ENCODE measurements at places on chromosomes 3 and 15.

GRCh38 chr15:98609144-98609852 is 39.0 kb upstream of the IGF1R start:
- no peak for DNase-seq

GRCh38 chr3:78204977-78205376 is 1165.1 kb downstream of the ROBO2 start:
- peak; percentile 65 for DNase-seq

- DNase-seq = no peak
Measured at GRCh38 chr15:71003319-71003718, 110.7 kb downstream of the LRRC49 start.

- DNase-seq = no peak
Measured at GRCh38 chr15:52150871-52151270, 38.3 kb upstream of the BCL2L10 start.

- no peak for DNase-seq
Measured at GRCh38 chr15:42670451-42670850, 66.5 kb downstream of the CDAN1 start.

DNA sequence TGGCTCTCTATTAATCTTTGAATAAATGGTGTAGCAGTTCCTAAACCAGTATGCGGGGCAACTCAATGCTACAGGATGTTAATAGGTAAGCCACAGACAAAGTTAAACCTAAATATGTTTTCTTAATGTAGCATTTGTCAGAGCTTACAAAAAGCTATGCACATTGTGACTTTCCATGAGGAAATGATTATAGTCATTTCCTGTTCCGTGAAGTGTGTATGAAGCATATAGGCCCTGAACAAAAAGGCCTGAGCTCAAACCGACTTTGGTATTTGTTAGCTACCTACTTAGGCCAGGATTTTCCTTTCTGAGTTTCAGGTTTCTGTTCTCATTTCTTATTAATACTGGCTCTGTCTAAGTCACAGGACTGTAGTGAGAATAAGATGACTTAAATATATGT is 14.2 kb downstream of the ZNF80 start:
- no peak for DNase-seq

DNA sequence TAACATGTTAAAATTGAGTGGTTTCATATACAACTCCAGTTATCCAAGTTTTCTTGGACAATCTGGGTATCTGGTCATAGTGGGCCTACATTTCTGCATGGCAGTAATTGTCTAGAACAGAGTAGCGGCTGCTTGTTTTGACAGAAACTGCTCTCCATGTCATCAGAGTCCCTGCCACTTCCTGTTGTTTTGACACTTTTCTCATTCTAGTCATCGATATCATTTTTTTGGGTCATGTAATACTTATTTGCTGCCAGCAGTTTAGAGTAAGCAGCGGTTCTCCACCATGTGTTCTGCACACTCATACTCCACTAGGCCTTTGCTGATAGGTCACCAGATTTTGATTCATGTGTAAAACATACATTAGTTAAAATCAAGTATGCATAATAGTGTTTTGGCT is 81.5 kb downstream of the SLC25A26 start:
- DNase-seq = no peak

DNA sequence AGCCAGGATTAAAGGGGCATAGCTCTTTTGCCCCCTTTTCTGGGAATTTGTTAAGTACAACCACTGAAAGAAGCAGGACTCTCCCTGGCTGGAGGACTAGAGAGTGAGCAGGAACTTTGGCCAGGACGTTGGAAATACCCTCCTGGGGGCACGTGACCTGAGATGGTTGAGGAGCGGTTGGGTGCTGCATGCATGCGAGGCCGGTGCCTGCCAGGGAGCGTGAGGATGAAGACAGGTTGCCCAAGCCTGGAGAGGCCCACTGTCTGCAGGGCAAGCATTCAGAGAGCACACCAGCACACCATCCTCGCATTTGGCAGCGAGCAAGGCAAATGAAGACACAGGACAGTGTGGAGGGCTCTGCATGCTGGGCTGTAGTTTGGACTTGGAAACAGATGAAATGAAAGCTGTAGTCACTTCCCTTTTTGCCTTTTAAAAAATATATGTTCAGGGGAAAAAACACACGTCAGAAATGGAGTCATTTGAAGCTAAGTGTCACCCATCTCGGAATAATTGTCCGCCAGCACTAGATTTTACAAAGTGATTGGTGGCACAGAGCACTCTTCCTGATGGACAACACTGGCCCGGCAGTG is 217.6 kb downstream of the SLCO3A1 start:
- no peak for DNase-seq

DNA sequence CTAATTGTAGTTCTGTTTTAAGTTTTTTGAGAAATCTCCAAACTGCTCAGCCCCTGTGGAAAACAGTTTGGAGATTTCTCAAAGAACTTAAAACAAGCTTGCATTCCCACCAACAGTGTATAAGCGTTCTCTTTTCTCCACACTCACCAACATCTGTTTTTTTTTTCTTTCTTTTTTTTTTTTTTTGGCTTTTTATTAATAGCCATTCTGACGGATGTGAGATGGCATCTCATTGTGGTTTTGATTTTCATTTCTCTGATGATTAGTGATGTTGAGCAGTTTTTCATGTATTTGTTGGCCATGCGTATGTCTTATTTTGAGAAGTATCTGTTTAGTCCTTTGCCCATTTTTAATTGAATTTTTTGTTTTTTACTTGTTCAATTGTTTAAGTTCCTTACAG is 73.1 kb upstream of the COL8A1 start:
- no peak for DNase-seq

DNA sequence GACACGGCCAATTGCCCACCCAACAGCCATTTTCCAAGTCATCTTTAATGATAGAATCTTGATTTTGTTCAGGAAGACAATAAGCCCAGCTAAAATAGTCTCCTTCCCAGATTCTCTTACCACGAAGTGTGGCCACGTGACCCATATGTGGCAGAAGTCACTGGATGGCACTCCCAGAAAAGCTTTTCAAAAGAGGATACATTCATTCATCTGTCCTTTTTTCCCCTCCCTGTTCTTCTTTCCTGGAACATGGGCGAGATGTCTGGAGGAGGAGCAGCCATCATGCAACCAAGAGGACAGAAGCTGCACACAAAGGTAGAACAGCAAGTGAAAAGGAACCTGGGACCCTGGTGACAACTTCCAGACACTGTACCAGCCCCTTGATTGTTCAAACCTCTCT is 174.7 kb downstream of the UACA start:
- no peak for DNase-seq

DNA sequence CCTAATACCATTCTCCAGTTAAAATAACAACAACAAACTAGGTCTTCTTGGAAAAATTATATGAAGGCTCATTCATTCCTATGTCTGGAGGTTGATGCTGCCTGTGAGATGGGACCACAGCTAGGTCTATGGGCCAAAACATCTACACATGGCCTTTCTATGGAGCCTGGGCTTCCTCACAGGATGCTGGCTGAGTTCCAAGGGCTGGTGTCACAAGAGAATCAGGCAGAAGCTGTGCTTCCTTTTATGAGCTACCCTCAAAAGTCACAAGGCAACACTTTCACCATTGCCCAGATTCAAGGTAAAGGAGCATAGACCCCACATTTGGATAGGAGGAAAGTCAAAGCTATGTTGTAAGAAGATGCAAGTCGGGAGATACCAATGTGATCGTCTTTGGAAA is 4.6 kb upstream of the RTP2 start:
- no peak for DNase-seq

DNA sequence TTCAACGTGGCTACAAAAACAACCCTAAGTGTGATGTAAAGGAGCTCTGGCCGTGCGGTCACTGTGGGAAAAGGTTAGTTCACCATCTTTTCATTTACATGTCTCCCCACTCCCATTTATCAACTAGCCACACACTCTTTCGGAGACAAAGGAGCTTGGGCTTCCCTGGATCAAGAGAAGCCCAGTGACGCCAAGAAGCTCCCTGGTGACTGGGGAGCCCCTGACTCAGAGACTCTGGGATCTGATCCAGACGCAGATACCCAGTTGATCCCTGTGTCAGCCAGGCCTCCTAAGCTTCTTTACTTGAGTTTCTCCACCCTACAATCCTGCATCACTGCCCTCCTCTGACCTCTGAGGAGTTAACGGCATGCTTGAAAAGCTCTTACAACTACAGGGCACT is 43.9 kb downstream of the HEG1 start:
- no peak for DNase-seq

DNA sequence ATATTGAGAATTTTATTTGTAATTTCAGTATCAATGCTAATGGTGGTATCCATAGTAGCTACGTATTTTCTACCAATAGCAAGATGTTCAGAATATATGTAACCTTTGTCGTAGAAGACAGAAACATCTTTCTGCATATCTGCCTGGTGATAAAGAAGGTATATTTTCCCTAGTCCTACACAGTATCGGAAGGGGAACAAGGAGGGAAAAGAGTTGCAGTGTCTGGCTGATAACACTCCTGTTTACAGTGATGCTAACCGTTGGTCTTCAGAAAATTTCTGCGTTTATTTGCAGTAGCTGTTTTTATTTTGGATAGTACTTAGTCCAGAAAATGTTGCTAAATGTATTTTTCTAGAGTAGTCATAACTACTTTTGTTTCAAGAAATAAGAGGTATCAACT is 25.2 kb downstream of the TSC22D2 start:
- no peak for DNase-seq

DNA sequence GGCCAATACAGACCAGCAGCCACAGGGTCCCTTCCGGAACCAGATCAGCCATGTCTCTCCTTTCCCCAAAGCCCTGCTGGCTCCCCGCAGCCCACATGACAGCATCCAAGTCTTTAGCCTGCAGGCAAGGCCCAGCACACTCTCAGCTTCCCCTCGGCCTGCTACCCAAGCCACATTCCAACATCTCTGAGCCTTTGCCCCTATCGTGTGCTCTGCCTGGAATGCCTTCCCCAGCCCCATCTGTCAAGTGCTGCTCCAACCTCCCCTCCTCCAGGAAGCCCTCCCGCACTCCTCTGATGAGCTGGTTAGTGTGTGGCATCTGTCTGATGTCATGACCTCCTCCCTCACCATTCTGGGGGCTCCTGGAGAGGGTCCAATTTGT is 8.5 kb downstream of the PLXND1 start:
- DNase-seq = no peak

DNA sequence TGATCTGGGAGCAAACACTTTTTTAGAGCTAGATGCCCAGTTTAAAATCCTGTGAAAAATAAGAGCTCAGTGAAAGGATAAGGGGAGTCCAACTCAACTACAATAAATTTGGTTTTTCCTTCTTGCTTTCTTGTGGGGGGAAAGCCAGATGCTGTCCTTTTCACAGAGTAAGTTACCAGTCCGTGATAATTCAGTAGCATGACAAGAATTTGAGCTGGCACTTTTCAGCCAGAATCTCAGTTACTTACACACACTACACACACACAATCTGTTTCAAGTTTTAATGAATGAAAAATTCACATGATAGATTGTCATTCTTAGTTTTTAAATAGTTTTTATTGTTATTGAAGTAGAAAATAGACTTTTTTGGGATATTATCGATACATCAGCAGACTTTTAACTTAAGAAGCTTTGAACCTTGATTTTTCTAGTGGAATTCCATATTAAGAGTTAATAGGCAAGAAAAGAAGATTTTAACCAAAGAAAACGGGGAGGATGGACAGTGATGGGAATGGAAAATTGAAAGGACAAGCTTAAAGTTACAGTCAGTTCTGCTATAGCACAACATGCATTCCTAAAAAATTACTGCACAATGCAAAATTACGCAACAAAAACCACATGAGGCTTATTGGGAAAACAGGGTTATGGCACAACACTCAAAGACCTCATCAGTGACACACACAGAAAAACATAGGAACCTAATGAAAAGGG is 47.0 kb downstream of the PSMD6 start:
- no peak for DNase-seq

DNA sequence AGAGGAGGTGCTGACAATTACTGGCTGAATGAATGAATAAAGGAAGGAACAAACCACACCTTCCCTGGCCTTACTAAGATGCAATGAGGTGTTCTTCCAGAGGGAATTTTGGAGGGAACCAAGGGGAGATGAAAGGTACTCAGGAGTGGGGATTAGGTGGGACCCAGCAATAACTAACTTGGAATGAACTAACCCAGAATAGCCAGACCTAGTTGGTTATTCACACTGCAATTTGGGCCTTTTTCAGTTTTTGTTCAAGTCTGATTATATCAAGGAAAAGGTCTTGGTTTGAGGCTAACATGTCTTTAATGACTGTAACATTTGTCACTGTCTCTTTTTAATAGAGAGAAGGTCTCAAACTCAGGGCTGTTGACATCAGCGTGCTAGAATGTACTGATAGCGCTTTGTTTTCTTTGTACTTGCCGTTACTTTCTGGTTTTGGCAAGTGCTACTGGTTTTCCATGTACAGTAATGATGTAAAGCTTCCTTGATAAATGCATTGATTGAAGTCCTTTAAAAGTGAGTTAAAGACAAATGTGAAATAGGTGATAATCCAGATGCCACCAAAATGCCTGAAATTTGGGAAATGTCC is 3.2 kb upstream of the PLXND1 start:
- DNase-seq = no peak

GRCh38 chr3:123629747-123630047 is 44.8 kb upstream of the HACD2 start:
- DNase-seq = no peak

DNA sequence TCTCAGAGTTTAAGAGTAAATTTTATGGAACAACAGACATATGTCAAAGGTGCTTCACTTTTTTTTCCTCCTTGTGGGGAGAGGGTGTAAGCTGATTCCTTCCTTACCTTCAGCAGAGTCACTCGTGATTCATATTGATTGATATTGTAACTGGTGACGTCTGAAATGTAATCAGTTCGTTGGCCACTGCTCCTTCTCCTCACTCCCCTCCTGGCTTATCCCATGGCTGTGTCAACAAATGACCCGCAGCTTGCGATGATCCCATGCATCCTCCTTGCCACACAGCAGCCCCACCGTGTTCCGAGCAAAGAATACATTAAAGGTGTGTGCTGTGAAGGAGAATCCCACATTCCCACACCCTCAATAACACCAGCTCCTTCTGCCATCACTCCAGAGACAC is 7.3 kb downstream of the MGLL start:
- peak; percentile 42 for DNase-seq

- no peak for DNase-seq
Measured at GRCh38 chr15:51121118-51121517, 26.4 kb upstream of the TNFAIP8L3 start.

GRCh38 chr15:62606376-62607113 is 436.0 kb upstream of the TPM1 start:
- DNase-seq = no peak

- peak; percentile 20 for DNase-seq
Measured at GRCh38 chr15:43132830-43133429, 456 bp upstream of the TMEM62 start.

- no peak for DNase-seq
Measured at GRCh38 chr15:67820992-67821783, 4.1 kb upstream of the SKOR1 start.

- no peak for DNase-seq
Measured at GRCh38 chr3:122628567-122628966, 51.1 kb downstream of the PARP15 start.

DNA sequence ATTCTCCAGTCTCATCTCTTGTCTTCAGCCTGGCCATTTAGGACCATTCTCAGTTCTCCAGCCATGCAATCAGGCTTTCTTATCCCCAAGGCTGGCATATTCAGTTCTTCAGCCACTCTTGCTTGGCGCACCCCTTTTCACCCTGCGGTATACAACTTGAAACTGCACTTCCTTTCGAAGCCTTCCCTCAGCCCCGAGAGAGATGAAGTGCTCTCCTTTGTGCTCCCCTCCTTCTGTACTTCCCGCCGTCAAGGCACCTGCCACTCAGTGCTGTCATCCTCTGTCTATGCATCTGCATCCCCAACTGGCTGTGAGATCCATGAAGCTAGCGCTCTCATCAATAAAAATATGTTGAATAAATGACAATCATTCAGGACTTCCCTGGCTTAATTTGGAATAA is 45.7 kb downstream of the MORC1 start:
- DNase-seq = no peak

Data from NCI-H146 (cell line).